ENCODE measurements at places on chromosomes 16 and 17.

- DNase-seq: no peak
These were observed 6.3 kb downstream of the XYLT2 start for GRCh38 chr17:50352072-50352692.

DNA sequence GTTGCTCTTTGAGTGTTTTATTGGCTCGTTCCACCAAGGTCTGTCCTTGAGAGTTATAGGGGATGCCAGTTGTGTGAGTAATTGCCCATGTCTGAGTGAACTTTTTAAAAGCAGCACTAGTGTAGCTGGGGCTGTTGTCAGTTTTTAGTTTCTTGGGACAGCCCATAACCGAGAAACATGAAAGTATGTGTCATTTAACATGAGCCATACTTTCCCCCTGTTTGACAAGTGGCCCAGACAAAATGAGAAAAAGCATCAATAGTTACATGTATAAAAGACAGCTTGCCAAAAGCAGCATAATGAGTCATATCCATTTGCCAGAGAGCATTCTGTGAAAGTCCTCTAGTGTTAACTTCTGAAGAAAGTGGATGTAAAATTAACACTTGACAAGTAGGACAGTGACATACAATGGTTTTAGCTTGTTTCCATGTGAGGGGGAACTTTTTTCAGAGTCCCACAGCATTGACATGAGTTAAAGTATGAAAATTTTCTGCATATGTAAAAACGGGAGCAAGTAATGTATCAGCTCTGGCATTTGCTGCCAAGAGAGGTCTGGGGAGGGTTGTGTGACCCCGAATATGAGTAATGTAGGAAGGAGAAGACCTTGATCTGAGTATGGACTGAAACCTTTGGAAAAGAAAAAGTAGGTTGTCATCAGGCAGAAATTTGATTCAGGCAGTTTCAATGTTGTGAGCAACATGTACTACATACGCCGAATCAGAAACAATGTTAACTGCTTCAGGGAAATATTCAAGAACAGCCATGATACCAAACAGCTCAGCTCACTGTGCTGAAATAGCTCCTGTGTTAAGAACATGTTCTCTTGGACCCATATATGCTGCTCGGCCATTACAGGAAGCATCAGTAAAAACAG, 56.8 kb upstream of the ARL4D start:
- DNase-seq: no peak

GRCh38 chr16:88749358-88749757, 35.7 kb downstream of the PIEZO1 start:
- DNase-seq: no peak

GRCh38 chr17:4708436-4708835, 2.0 kb upstream of the ARRB2 start:
- DNase-seq: no peak

- DNase-seq: no peak
These were observed 470 bp downstream of the DCUN1D3 start for GRCh38 chr16:20899477-20900298.

DNA sequence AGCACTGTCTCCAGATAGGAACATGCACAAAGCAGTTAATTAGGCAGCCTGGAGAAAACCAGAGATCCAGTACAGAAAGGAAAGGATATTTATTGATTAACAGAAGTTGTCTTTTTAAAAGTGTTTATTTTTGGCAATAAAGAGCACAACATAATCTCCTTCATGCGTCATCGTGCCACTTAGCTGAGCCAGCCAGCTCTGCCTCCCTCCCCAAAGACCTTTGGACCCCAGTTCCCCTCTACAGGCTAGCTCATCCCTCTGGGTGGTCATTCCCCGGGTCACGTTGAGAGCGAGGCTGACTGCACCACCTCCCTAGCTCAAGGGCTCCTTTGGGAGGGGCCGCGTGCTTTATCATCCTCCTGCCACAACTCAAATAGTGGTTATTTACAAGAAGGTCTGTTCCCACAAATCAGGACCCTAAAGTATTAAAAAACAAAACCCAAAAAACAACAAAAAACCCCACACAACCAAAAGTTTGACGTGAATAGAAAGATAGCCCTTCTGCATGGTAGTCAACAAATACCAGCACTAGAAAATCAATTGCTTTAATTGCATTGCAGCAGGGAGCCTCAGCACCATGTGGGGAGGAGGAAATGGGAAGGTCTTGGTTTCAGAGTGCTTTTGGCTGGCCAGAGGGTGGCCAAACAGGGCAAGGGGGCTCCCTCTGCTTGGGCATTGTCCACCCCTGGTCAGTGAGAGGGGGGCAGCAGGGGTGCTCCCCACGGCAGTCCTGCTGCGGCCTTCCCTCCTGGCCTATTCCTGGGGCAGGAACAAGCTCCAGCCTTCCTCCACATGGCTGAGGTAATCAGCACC, 9.6 kb downstream of the POLR2C start:
- no peak for DNase-seq

DNA sequence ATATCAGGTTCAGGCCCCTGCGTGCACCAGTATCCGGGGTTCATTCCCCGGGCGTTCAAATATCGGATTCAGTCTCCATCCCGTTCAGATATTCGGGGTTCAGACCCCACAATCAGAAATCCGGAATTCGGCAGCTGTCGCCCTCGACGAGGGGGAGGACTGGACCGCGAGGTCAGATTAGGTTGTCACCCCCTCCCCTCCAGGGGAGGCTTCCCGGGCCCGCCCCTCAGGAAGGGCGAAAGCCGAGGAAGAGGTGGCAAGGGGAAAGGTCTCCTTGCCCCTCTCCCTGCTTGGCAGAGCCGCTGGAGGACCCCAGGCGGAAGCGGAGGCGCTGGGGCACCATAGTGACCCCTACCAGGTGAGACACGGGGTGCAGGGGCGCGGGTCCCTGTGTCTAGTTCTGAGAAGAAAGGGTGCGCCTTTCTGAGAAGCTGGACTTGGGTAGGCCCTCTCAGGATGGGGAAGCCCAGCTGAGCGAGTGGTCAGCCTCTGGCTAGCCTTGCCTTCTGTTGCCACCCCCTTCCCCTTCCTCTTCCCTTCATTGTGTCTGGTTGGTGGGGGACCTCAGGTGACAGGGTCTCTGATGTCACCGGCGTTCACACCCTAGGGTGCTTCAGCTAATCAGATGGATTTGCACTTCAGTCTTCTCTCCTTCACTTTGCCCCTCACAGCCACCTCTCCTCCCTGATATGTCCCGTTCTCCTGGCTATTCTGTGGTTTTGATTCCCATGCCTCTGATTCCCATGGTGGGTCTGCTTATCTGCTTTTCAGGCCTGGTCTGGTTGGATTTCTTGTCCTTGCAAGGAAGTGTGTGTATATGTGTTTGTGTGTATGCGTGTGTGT, 844 bp downstream of the TAOK2 start:
- no peak for DNase-seq

DNA sequence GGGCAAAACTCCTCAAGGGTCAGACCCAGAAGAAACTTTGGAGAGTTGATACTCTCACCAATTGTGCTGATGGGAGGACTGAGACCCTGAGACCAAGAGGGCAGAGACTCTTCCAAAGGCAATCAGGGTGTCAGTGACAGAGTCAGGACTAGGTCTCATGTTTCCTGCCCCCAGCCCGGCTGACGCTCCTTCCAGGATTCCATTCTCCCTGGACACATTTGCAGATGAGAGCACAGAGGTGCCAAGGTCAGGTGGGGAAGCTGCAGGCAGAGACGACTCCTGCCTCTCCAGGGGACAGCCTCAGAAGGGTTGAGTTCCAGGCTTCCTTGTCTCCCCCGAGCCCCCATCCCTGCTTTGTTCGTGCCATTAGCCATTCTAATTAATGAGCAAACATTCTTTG, 174.1 kb downstream of the WSCD1 start:
- DNase-seq: no peak

- DNase-seq: no peak
These were observed 27.2 kb upstream of the CDC6 start for GRCh38 chr17:40260528-40260927.
